ENCODE measurements at places on chromosomes 2 and 18.

- DNase-seq = no peak
These were observed 500.0 kb upstream of the SETBP1 start for GRCh38 chr18:44180683-44181082.

GRCh38 chr18:459814-460593, 40.5 kb downstream of the COLEC12 start:
- DNase-seq = no peak

GRCh38 chr2:64311948-64312621, 141.9 kb upstream of the LGALSL start:
- peak; percentile 69 for DNase-seq

- no peak for DNase-seq
These were observed 593.5 kb downstream of the TMEM182 start for GRCh38 chr2:103355287-103355686.

Data from HAP-1 (cell line).